Activated naive CD4-positive, alpha-beta T cell treated with anti-CD3 and anti-CD28 coated beads, Interleukin-2, amount 50 U/mL, for 72 hours (primary cell): ENCODE measurements at places on chromosomes 4 and X. TPM values are rescaled to one million over a fixed set of nuclear protein-coding genes. Genes with fewer than 3 reads are reported as not detected.

UGT2B11 gene
- total RNA-seq, result not detected

FHL1 gene
- 6.9 TPM for total RNA-seq

DNA sequence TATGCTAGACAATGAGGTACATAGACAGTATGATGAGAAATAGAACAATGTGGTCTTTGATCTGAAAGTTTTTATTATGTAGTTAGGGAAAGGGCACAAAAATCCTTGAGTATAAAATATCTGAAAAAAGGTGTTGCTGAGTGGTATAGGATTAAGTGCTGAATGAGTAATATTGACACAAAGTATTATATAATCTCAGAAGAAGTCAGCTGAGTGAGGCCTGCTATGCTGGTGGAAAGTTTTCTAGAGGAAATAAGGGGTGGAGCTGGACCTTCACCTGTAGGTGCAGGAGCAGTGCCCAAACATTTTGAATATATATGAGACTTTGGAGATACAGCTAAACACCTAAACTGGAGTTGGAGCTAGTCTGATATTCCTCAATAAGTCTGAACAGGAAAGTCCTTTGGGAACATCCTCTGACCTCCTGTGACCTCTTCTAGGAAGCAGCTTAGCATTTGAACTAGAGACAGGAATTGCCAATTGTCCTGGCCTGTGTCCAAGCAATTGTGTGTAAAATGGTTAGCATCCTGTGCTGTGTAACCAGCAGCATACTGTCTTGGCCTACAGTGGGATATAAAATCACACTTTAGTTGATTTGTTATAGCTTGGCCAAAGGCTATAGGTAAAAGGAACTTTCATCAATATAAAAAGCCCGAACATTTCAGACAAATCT, 285.3 kb downstream of the ANKRD50 start:
- DNase-seq, result no peak

DNA sequence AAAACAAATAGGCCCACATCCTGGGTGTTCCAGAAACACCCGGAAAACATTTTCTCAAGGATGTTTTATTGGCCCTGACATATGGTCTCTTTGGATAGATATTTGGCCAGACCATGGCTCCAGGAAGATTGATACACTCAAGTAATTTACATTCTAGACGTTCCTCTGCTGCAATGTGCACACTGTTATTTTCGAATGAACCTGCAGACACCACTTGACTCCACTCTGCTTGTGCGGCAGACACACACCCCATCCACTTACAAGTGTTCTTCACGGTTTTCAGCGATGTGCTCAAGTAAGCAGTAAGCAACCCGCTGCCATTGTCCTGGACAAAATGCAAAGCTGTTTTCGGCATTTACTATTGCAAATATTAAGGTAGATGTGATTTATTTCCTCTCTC, 12.0 kb upstream of the GPM6A start:
- DNase-seq, result no peak

DNA sequence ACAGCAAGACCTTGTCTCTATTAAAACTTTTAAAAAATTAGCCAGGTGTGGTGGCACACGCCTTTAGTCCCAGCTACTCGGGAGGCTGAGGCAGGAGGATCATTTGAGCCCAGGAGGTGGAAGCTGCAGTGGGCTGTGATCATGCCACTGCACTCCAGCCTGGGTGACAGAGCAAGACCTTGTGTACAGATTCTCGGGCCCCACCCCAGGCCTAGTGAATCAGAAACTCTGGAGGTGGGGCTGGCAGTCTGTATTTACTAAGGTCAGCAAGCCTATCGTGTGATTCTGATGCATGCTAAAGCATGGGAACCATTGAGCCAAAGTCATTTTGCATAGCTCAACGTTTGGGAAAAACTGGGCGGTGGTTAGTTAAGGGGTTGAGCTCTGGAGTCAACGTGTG, 3.5 kb downstream of the S100G start:
- no peak for DNase-seq

DNA sequence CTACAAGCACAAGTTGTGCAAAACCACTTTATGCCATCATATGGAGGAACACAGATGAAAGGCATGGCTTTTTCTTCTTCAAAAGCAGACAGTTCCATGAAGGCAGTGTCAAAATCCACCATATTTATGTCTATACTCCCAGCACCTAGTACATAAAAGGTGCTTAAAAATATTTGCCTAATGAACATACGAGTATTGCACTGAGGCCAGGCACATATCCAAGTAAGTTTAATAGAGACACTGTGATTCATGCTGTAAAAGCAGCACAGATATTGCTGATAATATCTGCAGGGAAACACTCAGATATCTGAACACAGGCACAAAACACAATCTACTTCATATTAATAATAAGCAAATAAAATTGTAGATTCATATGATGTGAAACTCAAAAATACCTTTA, 48.1 kb upstream of the CXCL8 start:
- DNase-seq, result no peak

DNA sequence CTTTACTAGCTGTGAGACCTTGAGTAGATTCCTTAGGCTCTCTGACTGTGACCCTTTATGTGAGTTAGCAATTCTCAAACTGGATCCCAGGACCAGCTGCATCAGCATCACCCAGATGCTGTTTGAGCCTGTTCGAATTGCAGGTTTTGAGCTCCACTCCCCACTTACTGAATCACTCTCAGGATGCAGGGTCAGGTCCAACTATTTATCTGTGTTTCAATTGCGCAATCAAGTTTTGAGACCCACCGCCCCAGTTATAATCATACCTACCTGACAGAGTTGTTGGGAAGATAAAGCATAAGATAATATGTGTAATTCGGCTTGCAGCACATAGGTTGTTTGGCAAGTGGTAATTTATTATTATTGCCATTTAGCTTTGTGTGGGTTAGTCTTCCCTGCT, 155.8 kb upstream of the DGKK start:
- no peak for DNase-seq

- peak; percentile 30 for DNase-seq
Measured at GRCh38 chr4:24470666-24471485, 113.5 kb downstream of the DHX15 start.

DNA sequence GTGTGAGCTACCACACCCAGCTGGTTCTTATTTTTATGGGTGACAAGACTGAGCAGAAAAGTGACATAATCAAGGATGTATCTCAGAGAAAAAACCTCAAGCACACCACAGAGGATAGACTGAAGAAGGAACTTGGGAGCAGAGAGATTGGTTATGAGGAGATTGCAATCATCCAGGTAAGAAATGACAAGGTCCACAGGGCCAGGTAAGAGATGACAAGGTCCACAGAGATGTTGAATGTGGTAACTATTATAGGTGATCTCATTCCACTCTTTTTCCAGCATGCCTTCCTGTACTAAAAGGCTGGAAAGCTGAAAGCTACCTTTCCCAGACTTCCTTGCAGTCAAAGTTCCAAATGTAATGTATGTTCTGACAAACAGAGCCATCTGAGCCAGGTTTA, 15.9 kb upstream of the RBM47 start:
- no peak for DNase-seq

DNA sequence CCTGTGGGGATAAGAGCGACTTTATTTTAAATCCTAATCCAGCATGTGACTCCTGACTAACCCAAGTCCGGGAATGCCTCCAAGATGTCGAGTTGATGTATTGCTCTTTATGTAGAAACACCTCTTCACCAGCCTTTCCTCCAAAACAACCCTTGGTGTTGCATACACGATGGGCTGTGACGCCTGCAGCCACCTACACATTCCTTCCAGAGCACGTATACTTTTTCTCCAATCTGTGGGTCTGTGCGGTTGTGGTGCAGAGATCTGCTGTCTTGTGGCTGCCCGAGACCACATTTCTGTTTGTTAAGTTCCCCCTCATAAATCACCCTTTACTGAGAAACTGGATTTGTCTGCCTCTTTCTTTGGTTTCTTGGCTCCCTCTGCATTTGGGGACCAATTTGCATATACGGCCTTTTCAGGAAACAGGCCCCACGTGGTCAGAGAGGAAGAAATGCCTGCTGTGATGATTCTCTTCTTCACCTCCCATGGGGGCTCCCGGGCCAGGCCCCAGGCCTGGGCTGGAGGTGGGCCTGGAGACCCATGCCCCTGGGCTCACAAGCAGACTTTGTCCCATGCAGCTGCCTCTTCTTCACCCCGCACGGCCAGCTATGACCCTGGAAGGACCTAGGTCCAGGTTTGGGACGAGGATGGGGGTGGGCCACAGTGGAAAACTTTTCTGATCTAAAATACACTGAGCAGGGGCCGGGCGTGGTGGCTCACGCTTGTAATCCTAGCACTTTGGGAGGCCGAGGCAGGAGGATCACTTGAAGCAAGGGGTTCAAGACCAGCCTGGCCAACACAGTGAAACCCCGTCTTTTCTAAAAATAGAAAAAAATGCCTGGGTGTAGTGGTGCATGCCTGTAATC, 21.4 kb upstream of the AFAP1 start:
- DNase-seq, result peak; percentile 80
